Naive thymus-derived CD4-positive, alpha-beta T cell (primary cell): ENCODE measurements at places on chromosomes 2 and 18.

DNA sequence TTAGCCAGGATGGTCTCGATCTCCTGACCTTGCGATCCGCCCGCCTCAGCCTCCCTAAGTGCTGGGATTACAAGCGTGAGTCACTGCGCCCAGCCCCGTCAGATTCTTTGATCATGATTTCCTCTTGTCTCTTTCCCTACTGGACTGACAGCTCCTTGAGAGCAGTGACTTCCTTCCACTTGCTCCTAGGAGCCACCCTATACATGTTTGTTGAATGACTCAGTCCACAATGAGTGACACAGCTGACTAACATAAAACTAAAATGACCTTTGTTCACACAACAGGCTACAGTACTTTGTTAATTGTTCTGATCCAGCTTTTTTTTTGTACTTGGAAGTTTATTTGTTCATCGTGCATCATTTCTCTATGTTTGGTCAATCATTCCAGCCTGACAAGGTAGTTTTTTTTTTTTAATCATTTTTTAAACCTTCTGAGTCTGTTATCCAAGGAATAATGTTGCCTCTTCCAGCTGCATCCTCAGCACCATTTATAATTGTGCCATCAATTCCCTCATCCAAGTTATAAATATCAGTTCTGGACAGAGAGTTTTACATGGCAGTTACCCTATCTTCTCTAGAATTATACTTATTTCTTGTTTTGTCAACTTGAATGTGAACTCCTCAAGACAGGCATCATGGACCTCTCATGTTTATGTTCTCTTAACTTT is 42.9 kb upstream of the TUBA3E start:
- no peak for DNase-seq

GRCh38 chr2:226467633-226468032 is 332.0 kb downstream of the IRS1 start:
- DNase-seq: no peak

GRCh38 chr2:146997488-146997887 is 847.3 kb upstream of the ACVR2A start:
- DNase-seq: no peak

DNA sequence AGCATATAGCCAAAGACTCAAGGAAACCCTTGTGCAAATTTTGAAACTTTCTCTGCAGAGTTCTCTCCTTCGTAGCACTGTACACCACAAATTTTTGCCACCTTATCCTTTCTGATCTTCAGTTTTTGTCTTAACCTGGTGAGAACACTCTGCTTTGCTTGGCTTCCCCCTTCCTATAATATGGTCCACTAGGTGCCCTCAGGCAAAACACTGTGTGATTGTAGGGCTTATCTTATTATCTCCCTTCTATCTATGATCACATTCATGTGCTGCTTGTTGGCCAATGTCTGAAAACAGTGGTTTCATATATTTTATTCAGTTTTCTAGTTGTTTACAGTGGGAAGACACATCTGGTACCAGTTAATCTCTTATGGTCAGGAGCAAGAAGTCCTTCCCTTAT is 111.1 kb downstream of the MTX2 start:
- DNase-seq: no peak

DNA sequence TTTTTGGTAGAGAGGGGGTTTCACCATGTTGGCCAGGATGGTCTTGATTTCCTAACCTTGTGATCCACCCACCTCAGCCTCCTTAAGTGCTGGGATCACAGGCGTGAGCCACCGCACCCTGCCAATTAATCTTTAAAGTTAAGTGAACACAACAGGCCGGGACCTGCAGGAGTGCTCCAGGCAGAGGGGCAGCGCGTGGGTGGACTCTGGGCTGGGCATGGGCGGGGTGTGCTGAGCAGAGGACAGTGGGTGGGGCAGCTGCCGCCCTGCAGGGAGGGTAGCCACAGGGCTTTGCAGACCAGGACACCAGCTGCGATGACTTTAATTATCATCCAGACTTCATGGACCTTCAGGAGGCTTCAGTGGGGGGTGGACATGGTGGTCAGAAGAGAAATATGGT is 8.8 kb upstream of the GPR148 start:
- DNase-seq: no peak

DNA sequence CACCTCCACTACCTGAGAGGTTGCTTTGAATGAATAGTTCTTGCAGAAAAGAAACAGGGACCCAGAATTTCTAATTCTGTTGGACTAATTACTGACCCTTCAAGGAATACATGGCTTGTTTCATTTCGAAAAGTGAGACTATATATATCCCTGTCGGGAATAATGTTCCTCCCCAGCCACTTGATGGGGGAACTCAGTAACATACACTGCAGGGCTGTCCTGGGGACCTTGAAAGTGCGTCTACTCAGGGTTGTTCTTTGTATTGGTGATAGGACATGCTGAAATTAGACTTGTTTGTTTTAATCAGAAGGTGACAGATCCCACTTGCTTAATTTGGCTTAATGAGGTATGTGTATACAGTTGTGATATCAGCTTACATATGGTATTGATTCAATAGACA is 25.5 kb downstream of the MGAT5 start:
- no peak for DNase-seq

GRCh38 chr18:54775686-54776085 is 52.6 kb upstream of the RAB27B start:
- DNase-seq: no peak

- DNase-seq: no peak
Observed at GRCh38 chr2:225824748-225825449, 425.4 kb downstream of the NYAP2 start.

GRCh38 chr18:8260827-8261226 is 348.4 kb upstream of the RAB12 start:
- DNase-seq: no peak

DNA sequence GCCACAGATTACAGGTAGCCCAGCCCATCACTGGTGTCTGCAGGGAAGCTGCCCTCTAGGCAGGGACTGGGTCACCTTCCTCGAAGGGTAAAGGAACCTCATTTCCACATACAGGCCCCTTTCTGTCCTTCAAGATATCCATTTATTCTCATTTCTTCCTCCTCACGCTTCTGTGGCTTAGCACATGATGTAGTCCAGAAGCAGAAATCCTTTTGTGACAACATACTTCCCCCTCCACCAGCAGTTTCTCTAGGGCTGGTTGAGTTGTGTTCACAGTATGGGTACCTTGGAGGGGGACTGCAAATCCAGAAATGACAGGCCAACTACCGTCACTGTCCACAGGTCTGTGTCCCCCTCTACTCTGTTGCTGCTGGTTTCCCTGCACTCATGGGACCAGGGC is 364.9 kb downstream of the ANAPC1 start:
- no peak for DNase-seq

DNA sequence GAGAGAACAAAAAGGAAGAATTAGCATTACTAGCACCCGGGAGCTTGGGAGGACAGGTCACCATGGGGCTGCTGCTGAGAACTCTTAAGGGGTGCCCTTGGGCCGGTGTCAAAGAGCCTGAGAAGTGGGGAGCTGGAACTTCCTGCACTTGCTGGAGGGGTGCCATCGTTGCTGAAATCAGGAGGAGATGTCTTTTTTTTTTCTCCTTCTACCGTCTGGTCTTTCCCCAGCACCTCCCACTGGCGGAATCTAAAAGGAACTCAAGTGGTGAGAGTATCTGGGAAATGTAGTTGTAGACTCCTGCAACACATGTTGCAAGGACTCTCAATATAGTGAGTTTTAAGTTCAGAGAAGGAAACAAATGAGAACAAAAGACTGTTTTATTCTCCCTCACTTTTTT is 6.1 kb upstream of the AMMECR1L start:
- no peak for DNase-seq

- no peak for DNase-seq
Observed at GRCh38 chr2:2546046-2546445, 215.0 kb upstream of the MYT1L start.
